Ovary (tissue), 10 donors: ENCODE measurements at places on chromosomes 11 and 22. TPM values are rescaled to one million over a fixed set of nuclear protein-coding genes. Genes with fewer than 3 reads are reported as not detected.

DNA sequence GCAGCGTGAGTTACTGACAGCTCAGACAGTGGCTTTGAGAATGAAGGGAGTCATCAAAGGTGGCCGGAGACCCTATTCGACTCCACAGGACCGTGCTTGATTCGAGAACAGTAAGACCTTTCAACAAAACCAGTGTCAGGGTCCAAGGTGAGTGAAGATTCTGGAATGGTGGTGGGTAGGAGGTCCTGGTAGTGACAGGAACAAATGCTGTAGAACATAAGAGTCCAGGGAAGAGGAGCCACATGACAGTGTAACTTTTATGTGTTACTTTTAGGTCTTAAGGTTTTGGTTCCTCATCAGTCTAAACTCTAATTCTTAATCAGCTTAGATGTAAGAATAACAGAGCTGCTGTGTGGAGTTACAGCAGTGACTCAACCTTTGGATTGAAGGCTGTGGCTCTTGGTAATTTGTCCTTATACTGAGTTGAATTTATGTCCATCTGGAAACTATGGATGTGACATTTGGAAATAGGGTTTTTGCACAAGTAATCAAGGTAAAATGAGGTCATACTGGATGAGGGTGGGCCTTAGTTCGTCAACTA lies 1.8 kb downstream of the TBC1D22A start:
- DNase-seq: no peak
- H3K4me3 ChIP-seq: no peak overlapping the region
- no peaks in the 10 kb centered on the region for H3K36me3 ChIP-seq
- H3K27me3 ChIP-seq: no peaks in the 10 kb centered on the region
- no peak overlapping the region for H3K27ac ChIP-seq

- H3K4me3 ChIP-seq: no peak overlapping the region
- no peaks in the 10 kb centered on the region for H3K36me3 ChIP-seq
- no peaks in the 10 kb centered on the region for H3K27me3 ChIP-seq
These were observed 12.4 kb upstream of the CCDC34 start for GRCh38 chr11:27375370-27375769.

PRODH gene
- total RNA-seq: 1.2 TPM

GRM5 gene
- under 0.01 TPM for total RNA-seq

DNA sequence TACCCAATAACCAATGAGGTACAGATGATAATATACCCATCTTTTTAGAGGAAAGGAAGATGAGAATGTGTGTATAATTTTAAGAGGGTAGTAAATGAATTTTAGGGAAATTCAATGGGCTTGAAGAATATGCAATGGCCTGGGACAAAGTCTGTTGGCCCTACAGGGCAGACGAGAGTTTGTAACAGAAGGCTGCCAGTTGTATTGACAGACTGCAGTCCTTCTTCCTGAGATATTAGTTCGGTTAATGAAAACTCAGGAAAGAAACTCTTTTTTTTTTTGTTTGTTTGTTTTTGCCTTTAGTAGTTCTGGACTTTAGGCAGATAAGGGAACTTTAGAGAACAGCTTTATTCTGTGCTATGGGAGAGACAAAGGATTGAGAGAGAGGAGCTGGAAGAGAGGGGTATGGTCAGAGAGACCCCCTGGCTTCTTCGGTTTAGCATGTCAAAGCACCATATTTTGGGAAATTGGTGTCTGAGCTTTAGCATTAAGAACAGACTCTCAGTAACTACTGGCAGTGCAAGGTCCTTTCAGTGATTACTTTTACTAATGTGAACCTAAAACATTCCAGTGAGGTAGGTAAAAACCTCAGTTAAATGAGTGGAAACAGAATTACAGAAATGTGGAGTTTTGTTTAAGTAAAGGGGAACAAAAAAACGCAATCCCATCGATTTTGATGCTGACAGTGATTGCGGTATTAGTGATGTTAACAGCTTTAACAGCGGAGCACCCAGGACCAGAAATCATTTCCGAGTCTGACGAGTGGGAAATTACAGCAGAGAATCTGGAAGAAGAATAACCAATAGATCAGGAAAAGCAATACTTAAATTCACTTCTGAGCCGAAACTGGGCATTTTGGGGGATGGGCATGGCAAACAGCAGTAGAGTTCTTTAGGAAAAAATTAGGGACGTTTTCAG lies 644 bp upstream of the NAALAD2 start:
- no peak overlapping the region for H3K27ac ChIP-seq
- H3K4me3 ChIP-seq: peak overlapping the region; percentile 52
- no peaks in the 10 kb centered on the region for H3K4me1 ChIP-seq
- DNase-seq: no peak

HTR3A gene
- not detected for total RNA-seq

DNA sequence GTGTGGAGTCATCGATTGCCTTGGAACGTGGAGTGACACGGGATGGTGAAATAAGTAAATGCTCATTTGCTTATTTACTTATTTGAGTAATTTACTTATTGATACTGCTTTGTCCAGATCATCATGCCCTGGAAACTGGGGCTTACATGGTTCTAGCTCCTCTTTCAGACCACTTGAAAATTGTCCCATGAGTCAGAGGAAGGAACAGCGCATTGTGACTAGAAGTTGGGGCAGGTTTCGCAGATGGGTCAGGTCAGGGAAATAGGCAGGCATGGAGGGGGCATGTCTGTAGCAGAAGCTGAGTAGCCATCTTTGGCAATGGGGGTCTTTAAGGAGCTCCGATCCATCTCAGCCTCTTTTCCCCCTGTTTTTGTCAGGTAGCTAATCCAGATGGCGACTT lies 104.2 kb upstream of the SORL1-AS1 start:
- H3K27ac ChIP-seq: no peak overlapping the region
- H3K4me3 ChIP-seq: no peak overlapping the region
- H3K4me1 ChIP-seq: peaks cover 3% of the 10 kb centered on the region
- H3K27me3 ChIP-seq: no peaks in the 10 kb centered on the region
- no peaks in the 10 kb centered on the region for H3K36me3 ChIP-seq
- no peak for DNase-seq

- no peak overlapping the region for H3K27ac ChIP-seq
- H3K27me3 ChIP-seq: no peaks in the 10 kb centered on the region
- H3K36me3 ChIP-seq: no peaks in the 10 kb centered on the region
These were observed 86.5 kb downstream of the WNT11 start for GRCh38 chr11:76119779-76120178.

PRR33 gene
- total RNA-seq: not detected

GRK3 gene
- total RNA-seq: 10.5 TPM

GRCh38 chr11:103682318-103683184 lies 353.9 kb upstream of the DDI1 start:
- peak; percentile 76 for DNase-seq
- H3K27ac ChIP-seq: no peak overlapping the region
- H3K4me3 ChIP-seq: no peak overlapping the region
- no peaks in the 10 kb centered on the region for H3K36me3 ChIP-seq
- H3K4me1 ChIP-seq: no peaks in the 10 kb centered on the region

DNA sequence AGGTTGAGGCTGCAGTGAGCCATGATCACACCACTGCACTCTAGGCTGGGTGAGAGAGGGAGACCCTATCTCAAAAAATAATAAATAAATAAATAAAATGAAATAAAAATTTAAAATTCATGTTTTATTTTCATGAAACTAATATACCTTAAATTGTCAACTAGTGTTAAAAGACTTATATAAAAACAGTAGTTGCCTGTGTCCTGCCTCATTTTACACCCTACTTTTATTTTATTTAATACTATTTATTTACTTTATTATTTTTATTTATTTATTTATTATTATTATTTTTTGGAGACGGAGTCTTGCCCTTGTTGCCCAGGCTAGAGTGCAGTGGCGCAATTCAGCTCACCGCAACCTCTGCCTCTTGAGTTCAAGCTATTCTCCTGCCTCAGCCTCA lies 4.8 kb upstream of the WDR74 start:
- no peaks in the 10 kb centered on the region for H3K4me1 ChIP-seq
- H3K4me3 ChIP-seq: no peak overlapping the region
- no peak overlapping the region for H3K27ac ChIP-seq
- H3K27me3 ChIP-seq: no peaks in the 10 kb centered on the region
- DNase-seq: no peak

DNA sequence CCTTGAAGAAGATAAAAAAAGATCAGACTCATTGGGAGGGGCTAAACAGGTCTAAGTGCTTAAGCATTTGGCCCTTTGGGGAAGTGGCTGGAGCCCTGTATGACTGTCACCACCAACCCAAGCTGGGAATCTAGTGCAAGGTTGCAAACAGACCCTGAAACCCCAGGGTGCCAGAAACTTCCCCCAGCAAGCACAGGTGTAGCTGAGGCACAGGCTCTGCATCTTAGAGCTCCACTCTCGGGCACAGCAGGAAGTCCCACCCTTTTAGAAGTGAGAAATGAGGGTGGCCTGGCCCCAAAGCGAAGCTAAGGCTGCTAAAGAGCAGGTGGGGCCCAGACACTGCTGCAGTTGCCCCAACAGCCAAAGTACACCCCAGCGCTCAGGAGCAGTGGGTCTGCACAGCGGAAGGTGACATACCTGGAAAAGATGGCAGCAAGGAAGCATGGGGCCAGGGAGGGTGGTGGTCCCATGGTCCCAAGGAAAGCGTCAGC lies 5.8 kb upstream of the KDM2A start:
- H3K36me3 ChIP-seq: no peaks in the 10 kb centered on the region
- DNase-seq: no peak
- H3K27ac ChIP-seq: no peak overlapping the region
- H3K4me1 ChIP-seq: peaks cover 4% of the 10 kb centered on the region
- no peak overlapping the region for H3K4me3 ChIP-seq

- no peaks in the 10 kb centered on the region for H3K36me3 ChIP-seq
- no peak overlapping the region for H3K4me3 ChIP-seq
- DNase-seq: peak; percentile 8
- H3K27me3 ChIP-seq: no peaks in the 10 kb centered on the region
- H3K27ac ChIP-seq: peak overlapping the region; percentile 95
These were observed 74.1 kb upstream of the WNT7B start for GRCh38 chr22:46050916-46051614.

GRCh38 chr11:28835790-28836189 lies 727.6 kb downstream of the METTL15 start:
- H3K4me1 ChIP-seq: no peaks in the 10 kb centered on the region
- no peaks in the 10 kb centered on the region for H3K36me3 ChIP-seq
- no peak for DNase-seq
- no peak overlapping the region for H3K27ac ChIP-seq
- no peaks in the 10 kb centered on the region for H3K27me3 ChIP-seq

PRSS23 gene
- total RNA-seq: 13.5 TPM
